ENCODE measurements at places on chromosomes 12 and 14.

- DNase-seq, result no peak
Measured at GRCh38 chr12:117530796-117531195, 169.4 kb upstream of the NOS1 start.

- no peak for DNase-seq
Measured at GRCh38 chr14:62674563-62675237, 370.6 kb downstream of the KCNH5 start.

- no peak for DNase-seq
Measured at GRCh38 chr14:37194698-37195097, 3.0 kb upstream of the MIPOL1 start.

- DNase-seq, result no peak
Measured at GRCh38 chr12:65300679-65301349, 22.3 kb downstream of the MSRB3 start.

- DNase-seq, result no peak
Measured at GRCh38 chr14:53330441-53330840, 177.3 kb upstream of the DDHD1 start.

DNA sequence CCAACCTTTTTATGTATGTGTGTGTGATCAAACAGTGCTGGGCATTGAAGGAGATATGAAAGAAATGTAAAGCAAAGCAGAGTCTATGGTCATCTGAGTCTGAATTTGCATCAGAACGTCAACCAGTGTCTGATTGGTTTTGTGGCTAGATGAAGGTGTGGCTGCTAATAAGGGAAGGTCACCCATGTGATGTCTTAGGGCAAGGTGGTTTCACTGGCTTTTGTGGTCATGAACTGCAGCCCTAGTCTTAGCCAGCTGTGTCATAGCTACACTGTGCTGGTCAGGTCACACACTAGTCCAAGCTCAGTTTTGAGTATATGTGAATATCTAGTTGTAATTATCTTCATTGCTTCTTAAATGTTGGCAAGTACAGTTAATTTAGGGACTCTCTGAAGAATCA is 105.8 kb downstream of the TGFB3 start:
- DNase-seq, result no peak

DNA sequence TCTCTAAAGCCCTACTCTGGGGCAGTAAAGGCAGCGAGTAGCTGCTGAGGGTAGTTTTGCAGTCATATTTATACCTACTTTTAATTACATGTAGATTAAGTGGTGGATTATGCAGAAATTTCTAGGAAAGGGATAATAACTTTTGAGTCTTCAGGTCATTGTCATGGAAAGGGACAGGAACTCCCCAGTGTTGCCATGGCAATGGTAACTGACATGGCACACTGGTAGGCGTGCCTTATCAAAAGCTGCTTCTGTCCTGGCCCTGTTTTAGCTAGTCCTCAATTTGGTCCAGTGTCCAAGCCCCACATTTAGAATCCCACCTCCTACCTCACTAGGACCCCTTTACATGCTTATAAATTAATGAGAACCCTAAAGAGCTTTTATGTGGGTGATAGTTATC is 303.1 kb downstream of the VRK1 start:
- no peak for DNase-seq

DNA sequence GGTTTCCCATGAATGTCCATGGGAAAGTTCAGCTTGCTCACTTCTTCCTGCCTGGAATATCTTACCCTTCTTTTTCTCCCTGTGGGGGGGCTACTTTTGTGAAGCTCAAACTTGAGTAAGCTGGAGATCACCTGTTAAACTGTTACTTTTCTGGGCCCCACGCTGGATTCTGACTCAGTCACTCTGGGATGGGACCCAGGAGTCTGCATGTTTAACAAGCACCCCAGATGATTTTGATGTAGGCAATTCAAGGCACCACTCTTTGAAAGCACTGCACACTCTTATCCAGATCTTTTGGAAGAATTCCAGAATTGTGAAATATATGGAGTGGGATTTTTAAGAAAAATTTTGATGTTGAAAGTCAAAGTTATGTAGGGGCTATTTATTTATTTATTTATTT is 46.3 kb upstream of the IGF1 start:
- no peak for DNase-seq
